Stimulated activated CD8-positive, alpha-beta memory T cell treated with anti-CD3 and anti-CD28 coated beads, Interleukin-2, amount 100 ng/mL, for 48 hours (primary cell): ENCODE measurements at places on chromosomes 13 and 19.

- no peak for DNase-seq
Measured at GRCh38 chr19:53521373-53522202, 16.4 kb upstream of the ZNF331 start.

DNA sequence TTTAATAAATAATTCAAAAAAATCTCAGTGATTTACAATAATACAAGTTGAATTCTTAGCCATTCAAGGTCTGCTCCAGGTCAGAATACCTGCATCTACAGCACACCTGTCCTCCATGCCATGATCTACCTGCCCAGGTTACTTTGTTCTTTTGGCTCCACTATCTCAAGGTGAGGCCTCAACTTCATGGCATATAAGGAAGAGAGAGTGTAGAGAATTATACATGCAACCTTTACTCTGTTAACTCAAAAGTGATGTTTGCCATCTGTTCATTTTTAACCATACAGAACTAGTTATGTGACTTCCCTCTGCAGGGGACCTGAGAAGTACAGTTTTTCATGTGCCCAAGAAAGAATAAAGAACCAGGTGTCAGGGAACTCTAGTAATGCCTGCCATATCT is 28.2 kb upstream of the MICU2 start:
- DNase-seq: no peak

DNA sequence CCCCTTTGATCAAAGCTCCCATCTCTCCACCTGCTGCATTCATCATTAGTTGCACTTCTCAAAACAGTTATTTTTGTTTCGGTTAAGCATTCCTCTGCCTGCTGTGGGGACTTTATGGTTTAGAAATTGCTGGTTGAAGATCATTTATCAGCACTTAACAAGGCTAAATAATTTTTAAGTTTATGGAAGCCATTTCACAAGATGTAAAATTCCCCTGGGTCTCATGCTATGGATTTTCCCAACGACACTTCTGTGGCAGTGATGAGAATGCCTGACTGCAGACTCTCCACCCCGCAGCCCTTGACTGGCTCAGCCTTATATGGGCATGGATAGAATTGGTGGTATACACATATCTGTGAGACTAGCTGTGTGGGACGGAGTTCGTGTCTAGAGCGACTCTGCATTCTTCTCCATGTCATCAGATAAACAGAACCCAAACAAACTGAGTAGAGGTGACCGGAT is 52.8 kb downstream of the COL4A2 start:
- no peak for DNase-seq

GRCh38 chr13:20291675-20292074 is 59.6 kb upstream of the GJB6 start:
- no peak for DNase-seq
